Activated naive CD4-positive, alpha-beta T cell treated with anti-CD3 and anti-CD28 coated beads for 36 hours (primary cell): ENCODE measurements at places on chromosomes 5 and 9. TPM values are rescaled to one million over a fixed set of nuclear protein-coding genes. Genes with fewer than 3 reads are reported as not detected.
A peak's percentile ranks its signal among the peaks of the same experiment; 100 is the strongest.

DNA sequence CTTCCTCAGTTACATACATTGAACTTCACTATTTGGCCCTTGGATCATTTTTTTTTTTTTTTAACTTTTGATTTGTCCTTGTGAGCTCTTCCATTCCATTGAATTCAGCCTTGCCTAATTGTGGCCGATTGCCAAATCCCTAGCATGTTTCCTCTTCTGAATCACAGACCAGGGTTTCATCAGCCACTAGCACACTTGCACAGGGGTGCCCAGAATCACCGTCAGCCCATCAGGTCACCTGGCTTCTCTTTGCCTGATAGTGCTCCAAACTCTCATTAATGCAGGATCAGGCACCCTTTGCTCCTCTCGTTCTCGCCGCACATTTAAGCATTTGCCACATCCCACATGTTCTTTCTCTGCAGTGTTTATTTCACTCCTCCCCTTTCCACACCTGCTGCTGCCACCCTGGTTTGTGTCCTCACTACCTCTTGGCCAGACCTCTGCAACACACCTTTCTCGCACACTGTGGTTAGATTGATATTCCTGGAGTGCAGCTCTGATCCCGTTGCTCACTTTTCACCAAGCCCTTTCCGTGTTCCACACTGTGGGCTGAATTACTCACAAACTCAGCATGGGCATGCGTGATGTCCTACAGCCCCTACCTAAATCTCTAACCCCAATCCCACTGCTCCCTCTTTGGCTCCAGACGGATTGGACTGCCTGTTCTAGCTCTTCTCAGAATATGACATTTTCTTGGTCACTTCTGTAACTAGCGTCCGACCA lies 9.8 kb downstream of the PIK3R1 start:
- DNase-seq, result no peak

Gene ZNF474
- total RNA-seq, result not detected

Gene VPS13A
- 26.9 TPM for total RNA-seq

DNA sequence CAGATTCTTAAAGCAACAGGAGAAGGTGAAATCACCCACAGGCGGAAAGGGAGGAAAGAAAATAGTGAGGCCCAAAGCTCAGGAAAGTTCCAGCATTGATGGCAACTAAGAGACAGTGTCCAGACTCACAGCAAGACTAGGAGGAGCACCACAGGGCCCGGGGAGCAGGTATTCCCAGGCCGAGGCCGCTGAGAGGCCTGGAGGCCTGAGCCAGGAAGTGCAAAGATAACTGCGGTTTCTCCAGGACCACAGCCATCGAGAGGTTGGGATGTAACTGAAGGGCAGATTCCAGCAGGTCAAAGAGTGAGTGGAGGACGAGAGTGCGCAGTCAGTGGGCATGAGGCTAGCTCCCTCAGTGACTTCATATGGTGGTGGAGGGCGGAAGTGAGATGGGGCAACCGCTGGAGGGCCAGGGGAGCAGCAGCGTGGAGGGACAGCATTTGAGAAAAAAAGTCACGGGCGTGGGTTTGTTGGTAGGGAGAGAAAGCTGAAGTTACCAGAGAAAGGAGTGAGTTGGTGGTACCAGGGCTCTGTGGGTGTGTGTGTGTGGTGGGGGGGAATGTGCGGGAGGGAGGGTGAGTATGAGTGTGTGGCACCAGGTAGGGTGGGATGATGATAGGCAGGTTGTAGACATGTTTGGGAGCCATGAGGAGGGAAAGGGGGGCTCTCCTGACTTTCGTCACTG lies 89.7 kb downstream of the PSD2 start:
- no peak for DNase-seq

DNA sequence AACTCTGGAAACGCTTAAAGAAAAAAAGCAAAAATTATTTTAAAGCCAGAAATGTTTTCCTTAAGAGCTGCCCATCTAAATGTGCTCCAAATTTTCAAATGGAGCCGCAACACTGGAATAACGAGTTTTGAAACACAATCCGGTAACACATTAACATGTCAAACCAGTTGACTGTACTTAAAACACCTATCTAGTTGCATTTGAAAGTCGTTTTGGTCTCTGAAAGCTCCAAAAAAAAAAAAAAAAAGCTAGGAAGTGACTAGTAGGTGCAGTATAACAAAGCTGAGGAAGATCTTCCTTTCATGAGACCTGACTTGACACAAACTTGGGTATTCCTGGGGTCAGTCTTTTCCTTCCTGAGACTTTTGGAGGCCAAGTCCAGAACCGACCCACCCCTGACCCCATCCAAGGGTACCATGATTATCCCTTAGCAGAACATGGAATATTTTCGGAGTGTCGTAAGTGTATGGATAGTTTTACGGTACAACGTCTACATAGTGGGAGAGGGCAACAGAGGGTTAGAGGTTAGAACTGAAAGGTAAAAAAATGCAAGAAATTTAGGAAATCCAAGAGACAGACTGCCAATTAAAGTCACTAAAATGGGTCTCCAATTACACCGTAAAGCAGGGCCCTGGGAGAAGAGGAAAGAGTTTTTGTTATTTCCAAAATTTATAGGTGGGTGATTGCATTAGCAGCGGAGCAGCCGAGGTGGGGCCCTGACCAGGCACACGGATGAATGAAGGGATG lies 812 bp downstream of the CETN3 start:
- DNase-seq, result no peak

GRCh38 chr9:120941046-120941770 lies 14.6 kb upstream of the TRAF1 start:
- no peak for DNase-seq

DNA sequence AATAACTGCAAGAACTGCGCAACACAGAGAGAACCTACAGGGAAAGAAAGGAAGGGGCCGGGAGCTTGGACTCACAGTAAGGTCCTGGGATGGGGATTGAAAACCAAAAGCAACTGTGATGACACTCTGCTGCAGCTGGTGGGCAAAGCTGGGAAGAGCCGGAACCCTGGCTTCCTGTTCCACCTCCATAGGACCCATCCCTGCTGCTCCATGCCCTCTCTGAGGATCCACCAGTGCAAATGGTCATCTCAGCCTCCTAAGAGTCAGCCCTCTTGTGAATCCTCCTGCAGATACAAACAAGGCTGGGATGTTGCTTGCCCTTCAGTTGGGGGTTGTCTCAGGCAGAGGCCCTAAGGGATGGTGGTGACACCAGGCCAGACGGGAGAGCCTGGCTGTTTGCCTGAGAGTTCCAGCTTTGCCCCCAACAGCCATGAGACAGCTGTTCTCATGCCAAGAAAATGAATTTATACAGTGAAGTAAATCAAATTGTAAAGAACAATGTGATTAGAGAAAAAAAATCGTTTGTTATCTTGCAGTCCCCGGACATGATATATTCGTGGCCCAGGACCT lies 90.8 kb downstream of the TENT4A start:
- DNase-seq, result no peak

DNA sequence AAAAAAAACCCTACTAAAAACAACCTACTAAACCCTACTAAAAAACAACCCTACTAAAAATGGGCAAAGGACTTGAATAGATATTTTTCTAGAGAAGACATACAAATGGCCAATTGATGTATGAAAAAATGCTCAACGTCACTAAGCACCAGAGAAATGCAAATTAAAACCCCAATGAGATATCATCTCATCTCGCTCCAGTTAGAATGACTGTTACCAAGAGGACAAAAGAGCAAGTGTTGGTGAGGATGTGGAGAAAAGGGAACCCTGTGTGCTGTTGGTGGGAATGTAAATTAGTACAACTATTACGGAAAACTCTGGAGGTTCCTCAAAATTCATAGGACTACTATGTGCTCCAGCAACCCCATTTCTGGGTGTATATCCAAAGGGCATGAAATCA lies 10.8 kb downstream of the SDHA start:
- DNase-seq, result no peak

GRCh38 chr5:142753116-142753631 lies 17.0 kb upstream of the ARHGAP26 start:
- DNase-seq, result no peak

- DNase-seq, result peak; percentile 30
Measured at GRCh38 chr5:176597417-176598389, 12.3 kb downstream of the GPRIN1 start.
